HAP-1 (cell line): ENCODE measurements at places on chromosomes 12 and 14.
A peak's percentile ranks its signal among the peaks of the same experiment; 100 is the strongest.

DNA sequence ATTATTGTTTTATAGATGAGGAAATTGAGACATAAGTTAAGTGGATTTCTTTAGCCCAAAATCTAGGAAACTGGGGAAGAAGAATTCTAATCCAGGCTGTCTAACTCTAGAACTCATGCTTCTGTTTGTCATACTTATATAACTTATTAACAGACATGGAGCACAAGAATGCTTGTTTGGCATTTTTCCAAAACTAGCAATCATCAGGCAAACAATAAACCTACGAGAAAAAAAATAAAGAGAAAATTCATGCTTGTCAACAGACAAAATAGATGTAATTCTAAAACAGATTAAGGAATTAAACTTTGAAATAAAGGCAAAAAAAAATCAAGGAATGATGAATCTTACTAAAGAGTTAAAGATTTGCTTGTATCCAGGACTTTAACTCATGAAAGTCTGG is 103.1 kb downstream of the METTL25 start:
- DNase-seq: no peak

GRCh38 chr14:22614240-22614799 is 16.2 kb downstream of the ABHD4 start:
- DNase-seq: peak; percentile 72

DNA sequence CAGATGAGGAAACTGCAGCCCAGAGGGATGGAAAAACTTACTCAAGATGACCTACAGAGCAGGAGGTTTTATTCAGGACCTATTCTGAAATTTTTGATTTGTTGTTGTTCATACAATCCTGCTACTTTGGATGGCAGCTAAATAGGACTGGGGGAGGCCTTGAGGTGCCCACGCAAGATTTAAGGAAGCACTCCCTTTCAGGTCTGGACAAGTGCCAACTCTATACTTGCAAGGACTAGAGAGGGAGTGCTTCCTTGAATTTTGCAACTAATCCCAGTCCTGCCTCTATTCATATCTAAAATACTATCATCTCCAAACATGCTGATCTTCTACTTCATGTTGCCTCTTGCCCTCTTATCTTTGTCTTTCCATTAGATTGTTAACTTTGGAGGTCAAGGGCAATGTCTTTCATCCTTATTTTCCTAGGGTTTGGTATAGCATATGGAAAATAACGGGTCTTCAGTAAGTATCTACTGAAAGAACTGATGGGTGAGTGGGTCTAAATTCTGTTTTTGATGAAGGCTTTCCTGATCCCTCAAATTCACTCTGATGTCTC is 28.6 kb upstream of the PPM1H start:
- DNase-seq: no peak

DNA sequence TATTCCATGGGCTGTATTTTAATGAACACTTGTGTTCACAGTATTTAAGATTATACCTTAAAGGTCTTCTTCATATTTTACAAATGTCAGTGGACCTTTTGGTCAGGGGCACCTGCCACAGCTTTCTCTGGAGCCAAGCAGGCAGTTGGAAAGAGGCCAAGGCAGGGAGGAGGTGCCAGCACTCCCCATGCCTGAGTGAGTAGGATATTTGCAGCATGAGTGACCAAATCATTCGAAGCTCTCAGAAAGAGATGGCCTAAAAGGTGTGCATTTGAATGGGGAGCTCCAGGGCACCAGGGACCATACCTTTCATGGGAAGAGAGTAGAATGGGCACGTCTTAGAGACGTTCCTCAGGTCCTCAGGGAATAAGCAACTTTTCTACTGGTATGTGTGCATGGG is 121.6 kb downstream of the GPR135 start:
- no peak for DNase-seq

GRCh38 chr14:91059576-91060350 is 678 bp downstream of the RPS6KA5 start:
- DNase-seq: peak; percentile 42

DNA sequence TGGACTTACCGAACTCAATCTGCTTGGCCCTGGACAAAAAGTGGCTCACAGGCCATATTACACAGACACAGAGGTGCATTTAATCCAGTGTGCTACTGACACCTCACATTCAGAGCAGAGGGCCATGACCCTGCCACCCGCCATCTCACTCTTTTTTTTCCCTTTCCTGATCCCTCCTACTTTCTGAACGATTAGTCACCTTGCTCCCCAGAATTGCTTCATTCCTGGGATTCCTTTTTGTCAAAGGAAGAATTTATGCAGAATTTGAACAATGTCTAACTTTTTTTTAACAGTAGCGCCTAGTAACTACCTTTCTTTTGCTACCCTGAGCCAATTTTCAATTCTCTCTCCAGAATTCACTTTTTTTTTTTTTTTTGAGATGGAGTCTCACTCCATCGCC is 4.6 kb downstream of the PKP2 start:
- DNase-seq: peak; percentile 52

DNA sequence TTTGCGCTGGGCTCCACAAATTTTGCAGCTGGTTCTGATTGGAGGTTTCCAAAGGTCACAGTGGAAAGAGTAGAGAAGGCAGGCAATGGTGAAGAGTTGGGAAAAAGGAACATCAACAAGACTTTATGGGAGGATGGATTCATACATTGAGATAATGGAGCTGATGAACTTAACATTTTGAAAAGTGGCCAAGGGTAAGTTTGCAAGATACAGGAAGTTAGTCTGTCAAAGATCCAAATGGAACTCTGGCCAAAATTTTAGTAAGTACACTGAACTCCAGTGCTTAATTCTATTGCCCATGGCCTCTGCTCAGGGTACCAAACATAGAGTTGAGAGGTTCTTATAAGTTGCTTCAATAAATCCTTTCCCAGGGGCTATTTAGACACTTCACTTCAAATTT is 15.6 kb downstream of the CCER1 start:
- DNase-seq: no peak

- DNase-seq: no peak
These were observed 29.8 kb downstream of the DIO3 start for GRCh38 chr14:101591121-101591520.

DNA sequence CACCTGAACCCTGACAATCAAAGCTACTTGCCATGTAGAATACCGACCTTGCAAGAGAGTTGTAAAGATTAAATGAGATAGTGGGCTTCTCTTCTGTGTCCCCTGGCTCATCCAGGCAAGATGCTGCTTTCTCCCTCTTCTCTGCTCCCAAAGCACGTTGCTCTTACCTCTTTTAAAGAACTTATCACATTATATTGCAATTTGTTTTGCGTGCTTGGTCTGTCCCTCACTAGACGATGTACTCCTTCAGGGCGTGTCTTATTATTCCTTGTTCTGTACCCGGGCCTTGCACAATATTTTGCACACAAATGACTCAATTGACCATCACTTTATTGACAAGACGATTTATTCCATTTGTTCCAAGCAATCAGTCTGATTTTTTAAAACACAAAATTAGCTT is 3.3 kb downstream of the DCN start:
- DNase-seq: no peak

GRCh38 chr14:53896726-53897125 is 59.9 kb downstream of the BMP4 start:
- DNase-seq: no peak

DNA sequence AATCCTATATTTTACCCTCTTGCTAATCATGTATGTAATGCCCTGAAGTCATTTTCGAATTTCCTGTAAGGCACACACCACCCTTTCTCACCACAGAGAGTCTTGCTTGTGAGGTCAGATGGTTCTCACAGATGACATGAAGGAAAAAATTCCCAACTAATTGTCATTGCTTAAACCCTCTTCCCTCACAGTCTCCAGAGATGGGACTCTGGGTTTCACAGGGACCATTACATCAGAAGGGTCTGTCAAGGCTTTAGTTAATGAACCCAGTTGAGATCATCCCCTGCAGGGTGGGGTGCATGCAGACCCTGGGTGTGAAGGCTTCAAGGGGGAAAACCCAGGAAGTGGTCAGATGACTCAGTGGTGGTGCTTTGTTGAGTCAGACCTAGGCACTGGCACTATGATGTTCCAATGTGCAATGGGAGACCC is 229.6 kb downstream of the BCAT1 start:
- DNase-seq: no peak

GRCh38 chr12:70070494-70071007 is 172.7 kb upstream of the CNOT2 start:
- no peak for DNase-seq

GRCh38 chr14:31252865-31253264 is 45.3 kb upstream of the HECTD1 start:
- no peak for DNase-seq

DNA sequence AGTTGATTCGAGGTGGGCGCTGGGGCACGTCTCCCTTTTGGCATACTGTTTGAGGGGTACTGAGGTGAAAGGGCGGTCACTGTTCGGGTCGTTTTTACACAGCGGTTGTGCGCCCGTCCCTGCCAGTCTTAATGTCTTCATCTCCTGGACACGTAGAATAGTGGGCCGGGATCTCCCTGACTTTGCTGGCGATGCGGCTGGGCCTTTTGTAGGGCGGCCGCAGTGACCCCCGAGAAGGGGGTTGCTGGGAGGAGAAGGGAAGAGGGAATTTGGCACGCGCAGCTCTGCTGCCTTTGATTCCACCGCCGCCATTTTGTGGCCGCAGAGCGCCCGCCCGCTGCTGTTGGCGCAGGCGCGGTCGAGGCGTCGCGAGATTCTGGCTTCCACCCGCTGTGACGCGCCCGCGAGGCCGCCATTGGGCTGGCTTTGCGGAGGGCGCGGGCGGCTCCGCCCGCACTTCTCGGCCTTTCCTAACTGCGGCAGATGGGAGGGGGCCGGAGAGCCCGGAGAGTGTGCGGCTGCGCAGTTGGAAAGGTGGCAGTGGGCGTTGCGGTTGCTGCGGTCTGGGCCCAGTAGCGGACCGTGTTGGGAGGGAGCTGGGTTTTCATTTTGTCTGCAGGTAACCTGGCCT is 542 bp downstream of the SRSF5 start:
- DNase-seq: peak; percentile 82

- no peak for DNase-seq
These were observed 71.1 kb downstream of the PPP1R36 start for GRCh38 chr14:64620910-64621309.

DNA sequence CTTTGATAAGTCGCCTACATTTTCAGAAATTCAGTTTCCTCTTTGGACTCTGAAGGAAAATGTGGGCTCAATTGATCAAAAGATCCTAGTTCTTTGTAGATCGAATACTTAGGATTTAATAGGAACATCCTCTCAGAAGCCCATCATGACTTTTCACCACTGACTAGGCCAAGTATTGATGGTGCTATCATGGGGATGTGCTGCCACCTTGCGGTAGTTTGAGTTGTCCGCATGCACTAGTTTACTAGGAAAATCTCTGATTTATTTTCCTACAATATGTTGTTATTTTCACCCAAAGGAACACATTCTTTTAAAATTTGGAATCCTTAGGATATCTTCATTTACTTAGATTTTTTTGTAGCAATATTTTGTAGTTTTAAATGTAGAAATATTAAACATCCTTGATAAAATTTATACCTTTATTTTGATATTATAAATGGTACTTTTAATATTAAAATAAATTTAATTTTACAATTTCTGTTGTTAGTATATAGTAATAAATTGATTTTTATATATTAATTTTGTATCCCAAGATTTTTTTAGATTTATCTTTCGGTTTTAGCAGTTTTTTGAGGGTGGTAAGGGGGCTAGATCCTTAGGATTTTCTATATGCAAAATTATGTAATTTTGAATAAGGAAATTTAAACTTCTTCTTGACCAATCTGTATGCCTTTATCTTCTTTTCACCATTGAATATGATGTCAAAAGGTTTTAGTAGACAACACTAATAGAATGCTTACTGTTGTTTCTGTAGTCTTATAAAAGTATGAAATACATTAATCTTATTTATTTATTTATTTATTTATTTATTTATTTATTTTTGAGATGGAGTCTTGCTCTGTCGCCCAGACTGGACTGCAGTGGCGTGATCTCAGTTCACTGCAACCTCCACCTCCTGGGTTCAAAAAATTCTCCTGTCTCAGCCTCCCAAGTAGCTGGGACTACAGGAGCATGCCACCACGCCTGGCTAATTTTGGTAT is 52.9 kb upstream of the OR9K2 start:
- DNase-seq: peak; percentile 81

- no peak for DNase-seq
These were observed 39.4 kb downstream of the CCNK start for GRCh38 chr14:99520571-99521081.

GRCh38 chr12:46261646-46262045 is 7.2 kb downstream of the SLC38A1 start:
- DNase-seq: no peak

- no peak for DNase-seq
These were observed 341.0 kb upstream of the TMEM132C start for GRCh38 chr12:127925971-127926370.

DNA sequence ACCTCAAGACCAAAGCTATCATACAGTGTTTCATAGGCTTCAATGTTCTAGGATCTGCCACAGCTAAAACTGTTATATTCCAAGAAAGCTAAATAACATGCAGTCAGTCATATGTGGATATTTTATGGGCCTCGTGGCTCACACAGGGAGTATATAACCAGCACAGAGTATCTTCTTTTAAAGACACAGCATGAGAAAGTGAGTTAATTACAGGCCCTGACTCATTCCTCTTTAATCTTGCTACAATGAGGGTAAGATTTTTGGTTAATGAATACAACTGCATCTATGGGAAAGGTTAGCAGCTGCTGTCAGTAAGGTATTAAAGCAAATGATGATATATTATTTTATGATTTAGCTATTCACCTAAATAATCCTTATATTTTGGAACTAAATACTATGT is 111.0 kb downstream of the TRAFD1 start:
- no peak for DNase-seq

GRCh38 chr12:91811481-91812287 is 334.0 kb downstream of the BTG1 start:
- DNase-seq: peak; percentile 17

DNA sequence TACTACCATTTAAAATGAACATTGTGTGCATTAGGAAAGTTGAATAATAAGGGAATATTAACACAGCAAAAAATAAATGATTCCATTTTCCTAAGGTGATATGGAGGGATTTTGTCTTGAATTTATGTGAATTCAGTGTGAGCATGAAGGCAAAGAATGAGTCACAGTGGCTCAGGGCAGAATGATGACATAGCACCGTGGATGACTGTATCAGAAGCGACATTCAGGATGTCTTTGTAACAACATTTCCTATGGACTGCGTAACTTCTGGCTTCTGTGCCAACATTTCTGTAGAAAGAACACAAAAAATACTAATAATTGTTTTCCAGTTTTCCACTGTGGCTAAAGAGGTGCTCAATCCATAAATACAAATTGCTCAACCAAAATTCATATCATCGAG is 54.6 kb downstream of the TTC8 start:
- no peak for DNase-seq

DNA sequence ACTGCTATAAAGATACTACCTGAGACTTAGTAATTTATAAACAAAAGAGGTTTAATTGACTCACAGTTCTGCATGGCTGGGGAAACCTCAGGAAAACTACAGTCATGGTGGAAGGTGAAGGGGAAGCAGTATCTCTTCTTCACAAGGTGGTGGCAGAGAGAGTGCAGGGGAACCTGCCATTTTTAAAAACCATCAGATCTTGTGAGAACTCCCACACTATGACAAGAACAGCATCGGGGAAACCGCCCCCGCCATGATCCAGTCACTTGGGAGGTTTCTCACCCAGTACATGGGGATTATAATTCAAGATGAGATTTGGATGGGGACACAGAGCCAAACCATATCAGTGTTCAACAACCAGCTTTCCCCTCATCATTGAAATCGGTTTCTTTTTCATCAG is 49.9 kb downstream of the AEBP2 start:
- DNase-seq: no peak

- DNase-seq: peak; percentile 62
These were observed 9.2 kb upstream of the PYGL start for GRCh38 chr14:50953502-50953901.
